ENCODE measurements at places on chromosomes 12 and 14. TPM values are rescaled to one million over a fixed set of nuclear protein-coding genes. Genes with fewer than 3 reads are reported as not detected.

ABCD2 gene
- 0.03 TPM for total RNA-seq

NELL2 gene
- total RNA-seq = 0.20 TPM

PPFIA2 gene
- 1.8 TPM for total RNA-seq

ANG gene
- 0.33 TPM for total RNA-seq

NKX2-8 gene
- total RNA-seq = not detected

RILPL1 gene
- total RNA-seq = 11.7 TPM

LRFN5 gene
- total RNA-seq = 0.37 TPM

CLECL1 gene
- not detected for total RNA-seq

RAN gene
- total RNA-seq = 1,818 TPM

DNA sequence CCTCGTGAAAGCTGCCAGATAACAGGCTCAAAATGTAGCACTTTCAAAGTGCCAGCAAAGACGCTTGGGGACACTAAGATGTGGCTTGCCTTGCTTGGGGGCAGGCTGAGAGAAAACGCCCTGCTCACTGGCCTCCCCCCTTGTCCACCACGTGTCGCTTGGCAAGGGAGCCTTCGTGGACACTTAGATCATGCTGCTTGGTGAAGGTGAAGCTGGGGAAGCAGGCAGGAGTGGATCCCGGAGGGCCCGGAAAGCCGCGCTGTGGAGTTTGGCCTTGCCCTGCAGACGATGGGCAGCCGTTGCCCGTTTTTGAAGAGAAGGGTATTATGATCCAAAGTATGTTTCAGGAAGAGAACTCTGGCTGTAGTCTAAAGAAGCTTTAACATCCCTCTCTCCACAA lies 53.4 kb upstream of the BDKRB2 start:
- no peak for DNase-seq

- DNase-seq = peak; percentile 68
Observed at GRCh38 chr12:56158926-56159461, 835 bp downstream of the MYL6 start.

DNA sequence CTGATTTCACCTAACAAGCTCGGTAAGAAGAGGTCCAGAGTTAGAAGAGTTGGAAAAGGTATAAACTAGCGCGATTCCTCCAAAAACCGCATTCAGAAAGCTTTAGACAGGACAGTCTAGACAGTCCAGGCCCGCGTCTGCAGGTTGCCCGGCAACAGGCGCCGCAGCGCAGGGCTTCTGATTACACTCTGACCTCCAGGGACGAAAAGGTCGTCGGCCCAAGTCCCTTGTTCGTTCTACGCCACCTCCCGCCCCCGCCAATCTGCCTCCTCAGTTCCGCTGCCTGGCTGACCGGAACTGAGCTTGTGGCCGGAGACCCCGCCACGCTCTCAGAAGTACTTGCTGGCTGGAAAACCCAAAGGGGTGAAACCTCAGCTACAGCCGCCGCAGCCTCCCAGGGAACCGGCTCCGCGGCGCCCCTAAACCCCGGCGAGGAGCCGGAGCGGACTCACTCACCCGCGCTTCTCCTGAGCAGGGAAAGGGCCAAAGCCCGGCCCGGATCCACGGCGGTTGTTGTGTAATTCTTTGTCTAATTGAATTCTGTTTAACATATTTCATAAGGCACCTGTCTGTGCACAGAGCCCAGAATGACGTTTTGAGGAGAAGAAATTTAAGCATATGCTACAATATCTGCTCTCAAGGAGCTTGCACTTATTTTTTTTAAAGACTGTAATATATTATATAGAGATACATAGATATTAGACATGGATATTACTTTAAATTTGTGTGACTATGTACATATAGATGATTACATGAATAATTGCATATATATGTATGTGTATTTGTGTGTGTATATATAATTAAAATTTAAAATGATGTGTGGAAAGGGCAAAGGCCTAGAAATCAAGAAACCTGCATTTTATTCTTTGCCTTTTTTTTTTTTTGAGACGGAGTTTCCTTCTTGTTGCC lies at the start of gene CAPS2:
Gene CAPS2 (minus strand): TSS at position 407 of the 909 bp plus-strand sequence. CDS start 3,826 bp downstream, outside the sequence.
- DNase-seq = peak; percentile 86

- no peak for DNase-seq
Observed at GRCh38 chr12:60263836-60264493, 668.1 kb downstream of the SLC16A7 start.

DNA sequence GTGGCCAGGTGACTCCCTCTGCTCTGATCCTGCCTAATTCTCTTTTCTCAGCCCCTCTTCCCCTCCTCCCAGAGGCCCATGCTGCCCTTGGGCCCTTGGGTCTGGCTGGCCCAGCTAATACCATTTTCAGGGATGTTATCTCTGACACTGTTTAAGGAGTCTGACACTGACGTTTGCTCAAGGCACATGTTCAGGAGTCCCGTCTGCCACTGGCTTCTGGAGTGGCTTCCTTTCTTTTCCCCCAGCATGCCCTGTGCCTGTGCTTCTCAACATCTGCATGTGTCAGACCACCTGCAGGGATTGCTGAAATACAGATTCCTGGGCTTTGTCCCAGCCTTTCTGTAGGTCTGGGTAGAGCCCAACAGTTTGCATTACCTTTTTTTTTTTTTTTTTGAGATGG lies 128.9 kb downstream of the BCL11B start:
- DNase-seq = no peak

GRCh38 chr14:87156878-87157277 lies 836.1 kb downstream of the GALC start:
- no peak for DNase-seq

GRCh38 chr14:65738339-65738738 lies 325.8 kb downstream of the FUT8 start:
- no peak for DNase-seq

- no peak for DNase-seq
Observed at GRCh38 chr12:28578833-28579252, 388.6 kb downstream of the CCDC91 start.

DNA sequence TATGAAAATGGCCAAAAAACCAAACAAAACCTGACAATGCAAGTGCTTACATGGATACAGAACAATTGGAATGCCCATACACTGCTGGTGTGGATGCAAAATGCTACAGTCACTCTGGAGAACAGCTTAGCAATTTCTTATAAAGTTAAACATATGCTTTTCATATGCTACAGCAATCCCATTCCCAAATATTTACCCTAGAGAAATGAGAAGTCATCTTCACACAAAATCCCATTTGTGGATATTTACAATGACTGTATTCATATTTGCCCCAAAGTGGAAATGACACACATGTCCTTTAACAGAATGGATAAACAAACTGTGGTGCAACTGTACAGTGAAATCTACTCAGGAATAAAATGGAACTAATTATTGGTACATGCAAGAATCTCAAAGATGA lies 20.4 kb downstream of the SAV1 start:
- DNase-seq = peak; percentile 6

DNA sequence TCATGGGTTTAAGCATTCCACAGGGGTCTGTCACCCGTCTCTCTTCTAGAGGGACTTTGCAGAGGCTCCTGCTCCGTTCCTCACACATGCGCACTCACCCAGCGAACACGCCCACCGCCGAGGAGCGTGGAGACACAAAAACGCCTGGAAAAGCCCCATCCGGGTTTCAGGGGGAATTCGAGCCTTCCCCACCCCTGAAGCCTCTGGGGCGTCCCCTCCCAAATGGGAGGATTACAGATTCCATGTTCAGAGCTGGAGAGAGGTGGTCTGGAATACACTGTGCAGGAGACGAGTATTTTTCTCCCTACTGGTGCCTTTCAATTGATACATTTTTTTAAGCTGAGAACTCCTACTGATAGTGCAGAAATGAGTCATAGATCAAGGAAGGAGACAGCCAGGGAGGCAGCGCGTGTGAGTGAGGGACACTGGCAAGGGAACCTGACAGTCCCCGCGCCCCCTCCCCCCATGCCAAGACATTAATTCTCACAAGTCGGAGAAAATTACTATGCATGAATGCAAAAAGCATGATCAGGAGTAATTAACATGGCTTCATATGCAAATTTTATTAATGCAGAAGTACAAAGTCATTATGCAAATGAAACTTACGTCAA lies 36.9 kb downstream of the BCL11B start:
- no peak for DNase-seq

DNA sequence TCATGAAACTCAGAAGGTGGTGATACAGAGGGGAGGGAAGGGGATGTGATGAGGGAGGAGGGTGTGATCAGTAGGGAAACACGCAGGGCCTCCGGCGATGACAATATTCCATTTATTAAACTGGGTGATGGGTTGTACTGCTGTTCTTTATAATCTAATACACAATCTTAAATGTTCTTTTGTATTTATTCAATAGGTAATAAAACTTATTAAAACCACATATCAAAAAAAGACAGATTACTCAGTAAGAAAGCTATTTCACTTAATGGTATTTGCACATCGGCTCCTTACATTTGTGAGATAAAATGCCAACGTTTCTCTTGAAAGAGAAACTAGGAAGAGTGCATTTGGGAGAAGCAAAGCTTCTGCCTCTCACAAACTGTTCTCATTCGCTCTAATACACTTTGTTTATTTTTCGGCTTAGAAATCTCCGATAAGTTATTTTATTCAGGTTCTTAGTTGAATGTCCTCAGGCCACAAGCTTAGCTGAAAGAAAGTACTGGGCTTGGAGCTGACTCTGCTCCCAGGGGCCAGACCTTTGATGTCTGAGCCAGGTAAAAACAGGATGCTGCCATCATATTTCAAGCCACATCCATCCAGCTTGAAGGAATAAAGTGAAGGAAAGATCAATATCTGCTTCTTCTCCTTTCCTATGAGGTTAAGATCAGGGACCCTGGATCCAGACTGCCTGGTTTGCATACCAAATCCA lies 17.5 kb downstream of the STON2 start:
- no peak for DNase-seq

GRCh38 chr12:132236930-132237771 lies 92.2 kb downstream of the GALNT9 start:
- no peak for DNase-seq

GRCh38 chr14:52351233-52352060 lies 37.3 kb downstream of the PTGER2 start:
- DNase-seq = no peak

GRCh38 chr12:106892075-106892474 lies 63.6 kb upstream of the TMEM263 start:
- DNase-seq = no peak

DNA sequence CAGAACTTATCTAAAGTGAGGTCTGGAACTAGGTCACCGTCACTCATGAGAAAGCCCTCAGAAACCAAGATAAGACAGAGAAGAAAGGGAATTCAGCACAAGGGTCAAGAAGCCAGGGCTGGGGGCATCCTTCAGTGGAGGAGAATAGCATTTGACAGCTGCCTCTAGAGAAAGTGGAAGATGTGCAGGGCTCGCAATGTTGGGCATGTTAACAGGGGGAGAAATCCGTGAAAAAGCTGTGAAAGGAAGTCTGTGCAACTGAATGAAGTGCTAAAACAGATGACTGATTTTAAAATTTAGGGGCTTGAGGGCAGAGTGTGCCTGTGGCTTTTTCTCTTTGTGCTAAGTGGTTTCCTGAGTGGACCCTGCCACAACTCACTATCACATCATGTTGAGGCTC lies 97.7 kb upstream of the IFNG-AS1 start:
- no peak for DNase-seq

DNA sequence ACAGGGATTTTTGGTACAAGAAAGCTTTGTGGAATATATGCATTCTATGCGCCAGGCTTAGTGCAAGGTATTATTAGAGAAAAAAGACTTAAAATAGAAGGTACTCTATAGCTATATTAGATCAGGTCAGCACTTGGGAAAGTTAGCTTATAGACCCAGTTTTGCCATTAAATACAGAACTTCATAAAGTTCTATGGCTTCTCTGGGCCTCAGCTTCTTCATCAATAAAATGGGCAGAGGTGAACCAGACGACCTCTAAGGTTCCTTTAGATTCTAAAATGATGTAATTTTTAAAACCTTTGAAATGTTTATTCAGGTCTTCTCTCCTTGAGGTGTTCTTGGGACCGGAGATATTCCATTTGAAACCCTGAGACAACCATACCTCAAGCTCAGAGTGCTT lies 7.1 kb downstream of the CNPY2 start:
- DNase-seq = no peak

DNA sequence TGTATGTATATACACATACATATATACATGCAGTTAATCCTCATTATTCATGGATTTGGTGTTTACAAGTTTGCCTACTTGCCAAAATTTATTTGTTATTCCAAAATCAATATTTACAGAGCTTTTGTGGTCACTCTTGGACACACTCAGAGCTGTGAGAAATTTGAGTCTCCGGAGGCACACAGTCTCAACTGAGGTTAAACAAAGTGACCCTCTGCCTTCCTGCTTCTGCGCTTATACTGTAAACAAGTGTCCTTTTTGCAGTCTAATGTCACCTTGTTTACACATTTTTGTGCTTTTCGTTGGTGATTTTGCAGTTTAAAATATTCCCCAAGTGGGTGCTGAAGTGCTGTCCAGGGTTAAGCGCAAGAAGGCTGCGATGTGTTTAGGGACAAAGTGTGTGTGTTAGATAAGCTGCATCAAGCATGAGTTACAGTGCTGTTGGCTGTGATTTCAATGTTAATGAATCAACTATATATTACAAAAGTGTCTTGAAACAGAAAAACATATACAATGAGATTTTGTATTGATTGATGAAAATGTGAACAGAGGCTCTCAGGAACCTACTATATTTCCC lies 13.1 kb upstream of the LTA4H start:
- no peak for DNase-seq

DNA sequence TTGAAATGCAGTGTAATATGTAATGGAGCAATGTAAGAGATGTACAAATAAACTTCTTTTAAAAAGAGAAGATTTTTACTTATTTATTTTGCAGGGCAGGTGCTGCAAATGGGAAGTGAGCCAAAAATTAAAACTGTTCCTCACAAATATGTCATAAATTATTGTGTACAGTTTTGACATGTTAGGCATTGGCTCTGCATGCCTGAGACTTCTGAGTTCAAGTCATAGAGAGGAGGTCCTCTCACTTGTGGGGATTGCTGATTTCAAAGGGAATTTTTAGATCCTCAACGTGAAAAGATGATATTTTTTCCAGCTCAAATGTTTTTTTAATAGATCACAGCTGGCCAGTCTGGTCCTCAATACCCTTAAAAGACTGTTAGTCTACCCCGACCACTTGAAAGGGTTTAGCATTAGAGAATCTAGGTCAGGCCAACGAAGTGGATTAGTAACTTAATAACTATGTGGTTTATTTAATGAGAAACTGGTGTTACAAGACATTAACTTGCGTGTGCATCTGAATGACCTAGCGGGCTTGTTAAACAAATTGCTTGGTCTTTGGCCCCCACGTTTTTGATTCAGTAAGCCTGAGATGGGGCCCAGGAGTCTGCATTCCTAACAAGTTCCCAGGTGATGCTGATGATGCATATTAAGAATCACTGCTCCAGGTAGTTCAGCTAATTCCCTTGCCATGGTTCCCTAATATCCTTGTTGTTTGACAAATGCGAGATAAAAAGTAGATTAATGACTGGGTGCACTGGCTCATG lies 30.9 kb upstream of the WDR89 start:
- no peak for DNase-seq

GRCh38 chr14:105863296-105864108 lies 337.1 kb downstream of the TMEM121 start:
- no peak for DNase-seq

GRCh38 chr14:61025251-61026223 lies 44.5 kb downstream of the SLC38A6 start:
- DNase-seq = peak; percentile 72

All from HT1080 (cell line).